ENCODE measurements at places on chromosomes 12 and 14.

- DNase-seq = no peak
Observed at GRCh38 chr12:11706509-11707379, 57.3 kb downstream of the ETV6 start.

DNA sequence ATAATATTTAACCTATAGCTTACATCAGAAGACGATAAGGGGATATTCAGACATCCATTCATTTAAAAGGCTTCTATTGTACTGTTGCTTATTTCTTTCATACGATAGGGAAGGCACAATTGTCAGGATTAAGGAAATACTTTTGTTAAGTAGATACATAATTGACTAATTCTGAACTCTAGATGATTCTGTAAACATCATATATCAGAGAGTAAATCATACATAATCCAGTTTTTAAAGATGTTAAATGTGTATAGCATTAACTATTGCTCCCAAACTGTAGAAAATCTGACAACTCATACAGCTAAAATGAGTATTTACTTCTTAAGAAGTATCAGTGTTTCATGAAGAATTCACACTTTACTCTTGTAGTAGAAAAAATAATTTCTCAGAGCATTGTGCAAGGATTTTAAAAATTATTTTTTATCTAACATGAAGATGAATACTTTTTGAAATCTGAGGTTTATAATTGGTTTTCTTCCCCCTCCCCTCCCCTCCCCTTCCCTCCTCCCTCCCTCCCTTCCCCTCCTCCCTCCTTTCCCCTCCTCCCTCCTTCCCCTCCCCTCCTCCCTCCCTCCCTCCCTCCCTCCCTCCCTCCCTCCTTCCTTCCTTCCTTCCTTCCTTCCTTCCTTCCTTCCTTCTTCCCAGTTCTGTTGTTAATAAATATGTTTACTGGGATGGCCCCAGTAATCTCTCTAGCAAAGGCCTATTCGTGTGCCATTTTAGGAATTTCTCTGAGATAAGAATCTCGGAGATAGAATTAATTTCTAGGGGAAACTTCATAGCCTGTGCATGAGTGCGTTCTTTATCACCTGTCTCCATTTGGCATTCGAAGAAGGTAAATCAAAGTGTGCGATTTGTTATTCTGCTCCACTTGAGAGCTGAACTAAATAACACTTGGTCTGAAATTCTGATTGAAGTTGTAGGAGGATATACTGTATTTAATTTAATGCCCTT lies 2.3 kb downstream of the NPAS3 start:
- no peak for DNase-seq

GRCh38 chr12:51383269-51383905 lies 7.8 kb downstream of the GALNT6 start:
- DNase-seq = no peak

DNA sequence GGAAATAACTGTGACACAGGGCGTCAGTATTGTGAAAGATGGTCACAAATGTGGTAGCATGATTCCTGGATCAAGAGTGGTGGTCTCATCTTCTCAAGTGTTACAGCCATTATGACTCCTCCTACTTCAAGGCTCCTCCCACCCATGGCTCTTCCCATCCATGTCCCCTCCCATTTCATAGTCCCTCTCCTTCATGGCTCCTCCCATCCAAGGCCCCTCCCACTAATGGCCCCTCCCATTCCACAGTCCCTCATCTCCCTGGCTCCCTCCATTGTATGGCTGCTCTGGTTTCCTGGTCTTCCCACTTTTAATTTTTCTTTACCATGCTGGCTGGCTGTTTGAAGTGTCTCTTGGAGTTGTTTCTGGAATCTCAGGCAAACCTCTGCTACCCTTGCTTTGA lies 1375.2 kb upstream of the TMEM132C start:
- DNase-seq = no peak

DNA sequence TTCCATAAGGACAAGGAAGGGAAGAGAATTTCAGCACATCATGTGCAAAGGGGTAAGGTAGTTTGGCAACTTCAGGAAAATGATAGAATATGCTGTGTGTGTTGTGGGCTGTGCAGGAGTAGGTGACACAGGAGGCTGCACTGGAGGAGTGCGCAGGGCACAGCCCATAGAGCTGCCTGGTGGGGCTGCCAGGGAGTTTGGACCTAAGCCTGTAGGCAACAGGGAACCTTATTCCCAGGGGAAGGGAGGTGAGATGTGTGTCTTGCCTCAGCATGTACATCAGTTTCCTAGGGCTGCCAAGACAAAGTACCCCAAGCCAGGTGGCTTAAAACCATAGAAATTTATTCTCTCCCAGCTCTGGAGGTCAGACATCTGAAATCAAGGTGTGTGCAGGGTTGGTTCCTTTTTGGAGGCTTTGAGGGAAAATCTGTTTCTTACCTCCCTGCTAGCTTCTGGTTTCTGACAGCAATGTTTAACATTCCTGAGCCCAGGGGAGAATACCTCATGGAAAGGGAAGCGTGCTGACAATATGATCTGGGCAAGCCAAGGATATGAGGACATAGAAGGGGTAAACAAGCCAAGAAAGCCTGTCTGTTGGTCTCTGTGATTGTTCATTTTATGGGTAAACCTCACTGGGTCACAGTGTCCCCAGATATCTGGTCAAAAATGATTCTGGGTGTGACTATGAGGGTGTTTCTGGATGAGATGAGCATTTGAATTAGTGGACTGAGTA lies 174.0 kb upstream of the NTF3 start:
- no peak for DNase-seq

GRCh38 chr12:50742776-50743175 lies 21.1 kb upstream of the ATF1 start:
- DNase-seq = no peak

- DNase-seq = no peak
Observed at GRCh38 chr14:63296060-63296563, 22.6 kb downstream of the GPHB5 start.

DNA sequence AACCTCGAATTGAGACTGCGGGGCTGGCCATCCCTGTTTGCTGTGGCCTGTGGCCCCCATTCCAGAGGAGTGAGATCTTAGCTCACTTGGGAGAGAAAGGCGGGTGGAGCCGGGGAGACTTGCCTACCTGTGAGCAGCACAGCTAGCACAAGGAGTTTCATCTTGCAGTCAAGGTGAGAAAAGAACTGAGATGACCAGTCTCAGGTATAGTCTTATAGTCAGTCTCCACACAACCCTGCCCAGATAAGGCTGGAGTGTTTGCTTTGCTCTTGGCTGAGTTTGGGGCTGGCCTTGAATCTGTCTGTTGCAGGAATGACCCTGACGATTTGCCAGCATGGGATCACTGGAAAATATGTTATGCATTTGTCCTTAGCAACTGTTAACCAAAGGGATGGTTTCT lies at the start of gene PLA2G1B:
Gene PLA2G1B (minus strand): TSS at position 187 of the 400 bp plus-strand sequence. CDS start 26 bp downstream, at position 161.
- no peak for DNase-seq

DNA sequence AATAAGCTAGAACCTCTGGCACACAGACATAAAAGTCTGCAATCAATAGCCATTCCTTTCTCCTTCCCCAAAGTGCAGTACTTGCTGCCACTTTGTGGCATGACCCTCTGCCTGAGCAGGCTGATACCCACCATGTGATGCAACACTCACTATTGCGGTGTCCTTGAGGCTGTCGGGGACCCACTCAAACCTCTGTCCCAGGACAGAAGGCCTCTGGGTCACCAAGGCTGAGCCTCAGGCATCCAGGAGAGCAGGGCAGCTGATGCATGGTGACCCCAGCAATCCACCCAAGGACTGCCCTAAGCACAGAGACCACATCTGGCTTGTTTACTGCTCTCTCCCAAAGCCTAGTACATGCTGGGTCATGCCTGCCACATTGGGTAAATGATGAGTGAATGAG lies 114.2 kb downstream of the DPF3 start:
- no peak for DNase-seq

DNA sequence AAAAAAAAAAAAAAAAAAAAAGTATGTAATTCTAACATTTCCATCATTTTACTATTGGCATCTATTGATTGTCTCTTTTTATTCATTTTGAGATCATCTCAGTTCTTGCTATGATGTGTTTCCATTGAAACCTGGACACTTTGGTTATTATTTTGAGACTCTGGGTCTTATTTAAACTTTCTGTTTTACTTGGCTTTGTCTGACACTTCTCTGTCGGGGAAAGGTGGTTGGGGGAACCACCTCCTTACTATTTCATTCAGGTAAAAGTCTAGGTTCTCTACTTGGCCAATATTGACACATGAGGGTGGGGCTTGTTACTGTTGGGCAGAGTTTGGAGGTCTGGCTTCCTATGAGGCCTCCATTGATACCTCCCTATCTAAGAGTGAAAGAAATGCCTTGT lies 228.0 kb downstream of the NRXN3 start:
- no peak for DNase-seq

GRCh38 chr12:75633789-75634188 lies 122.4 kb upstream of the KRR1 start:
- DNase-seq = no peak

DNA sequence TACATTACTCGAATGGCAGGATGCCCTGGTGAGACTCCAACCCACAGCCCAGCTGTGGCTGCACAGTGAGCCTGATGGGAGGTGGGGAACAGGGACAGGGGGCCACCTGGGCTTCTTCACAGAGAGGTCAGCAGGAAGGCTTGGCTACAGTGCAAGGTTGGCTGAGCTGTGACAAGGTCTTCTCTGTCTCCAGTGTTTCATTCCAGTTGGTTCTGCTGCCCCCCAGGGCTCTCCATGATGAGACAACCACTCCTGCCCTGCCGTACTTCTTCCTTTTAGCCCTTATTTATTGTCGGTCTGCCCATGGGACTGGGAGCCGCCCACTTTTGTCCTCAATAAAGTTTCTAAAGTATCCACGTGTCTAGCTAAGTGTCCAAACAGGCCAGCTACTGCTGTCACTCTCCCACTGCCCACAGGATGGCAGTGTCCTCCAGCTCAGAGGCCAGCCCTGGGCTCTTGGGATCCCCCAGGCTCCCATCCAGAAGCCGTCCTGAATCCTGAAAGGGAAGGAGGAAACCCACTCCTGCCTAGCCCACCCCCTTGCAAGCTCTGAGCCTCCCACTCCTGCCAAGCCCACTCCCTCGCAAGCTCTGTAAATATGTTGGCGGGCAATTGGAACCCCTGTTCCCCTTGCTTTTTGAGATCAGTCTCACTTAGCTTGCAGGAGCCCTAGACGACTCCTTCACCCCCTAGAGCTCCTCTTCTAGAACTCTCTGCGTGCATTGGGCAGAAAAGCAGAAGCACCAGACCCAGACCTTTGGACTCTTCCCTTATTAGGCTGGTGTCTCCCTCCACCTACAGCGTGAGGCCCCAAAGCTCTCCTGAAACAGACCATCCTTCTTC lies 5.4 kb downstream of the C1QL4 start:
- no peak for DNase-seq

DNA sequence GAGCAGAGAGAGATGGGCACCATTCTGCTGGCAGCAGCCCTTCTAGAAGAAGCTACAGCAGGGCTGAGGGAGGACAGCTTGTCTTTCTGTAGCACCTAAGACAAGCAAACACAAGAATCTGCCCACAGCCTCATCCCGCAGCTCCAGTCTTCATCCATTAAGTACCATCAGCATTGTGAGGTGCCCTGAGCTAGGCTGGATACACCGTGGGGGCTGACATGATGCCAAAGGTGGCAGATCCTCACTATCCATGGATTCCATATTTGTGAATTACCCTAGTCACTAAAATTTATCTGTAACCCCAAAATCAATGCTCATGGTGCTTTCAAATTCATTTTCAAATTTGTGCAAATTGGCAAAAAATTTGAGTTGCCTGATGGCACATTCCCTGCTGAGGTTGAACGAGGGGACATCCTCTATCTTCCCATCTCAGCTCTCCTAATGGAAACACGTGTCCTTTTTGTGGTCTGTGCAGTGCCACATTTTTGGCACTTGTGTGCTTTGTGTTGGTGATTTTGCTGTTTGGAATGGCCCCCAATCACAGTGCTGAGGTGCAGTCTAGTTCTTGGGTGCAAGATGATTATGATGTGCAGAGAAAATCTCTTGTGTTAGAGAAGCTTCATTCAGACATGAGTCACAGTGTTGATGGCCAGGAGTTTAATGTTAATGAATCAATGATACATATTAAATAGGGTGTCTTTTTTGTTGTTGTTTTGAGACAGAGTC lies 7.0 kb downstream of the PITPNM2 start:
- no peak for DNase-seq

- no peak for DNase-seq
Observed at GRCh38 chr14:54756656-54757392, 145.8 kb downstream of the GCH1 start.

DNA sequence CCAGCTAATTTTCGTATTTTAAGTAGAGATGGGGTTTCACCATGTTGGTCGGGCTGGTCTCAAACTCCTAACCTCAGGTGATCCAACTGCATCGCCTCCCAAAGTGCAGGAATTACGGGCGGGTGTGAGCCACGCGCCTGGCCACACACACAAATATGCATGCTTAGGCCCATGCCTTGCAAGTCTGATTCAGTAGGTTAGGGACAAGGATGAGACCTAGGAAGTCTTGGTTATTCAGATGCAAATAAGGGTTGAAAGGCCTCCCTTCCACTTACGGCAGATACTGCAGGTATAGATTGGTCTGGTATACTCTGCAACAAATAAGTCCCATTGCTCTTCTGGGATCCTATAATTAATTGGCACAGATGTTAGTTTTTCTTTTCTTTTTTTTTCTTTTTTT lies 32.9 kb downstream of the TXNRD1 start:
- no peak for DNase-seq

DNA sequence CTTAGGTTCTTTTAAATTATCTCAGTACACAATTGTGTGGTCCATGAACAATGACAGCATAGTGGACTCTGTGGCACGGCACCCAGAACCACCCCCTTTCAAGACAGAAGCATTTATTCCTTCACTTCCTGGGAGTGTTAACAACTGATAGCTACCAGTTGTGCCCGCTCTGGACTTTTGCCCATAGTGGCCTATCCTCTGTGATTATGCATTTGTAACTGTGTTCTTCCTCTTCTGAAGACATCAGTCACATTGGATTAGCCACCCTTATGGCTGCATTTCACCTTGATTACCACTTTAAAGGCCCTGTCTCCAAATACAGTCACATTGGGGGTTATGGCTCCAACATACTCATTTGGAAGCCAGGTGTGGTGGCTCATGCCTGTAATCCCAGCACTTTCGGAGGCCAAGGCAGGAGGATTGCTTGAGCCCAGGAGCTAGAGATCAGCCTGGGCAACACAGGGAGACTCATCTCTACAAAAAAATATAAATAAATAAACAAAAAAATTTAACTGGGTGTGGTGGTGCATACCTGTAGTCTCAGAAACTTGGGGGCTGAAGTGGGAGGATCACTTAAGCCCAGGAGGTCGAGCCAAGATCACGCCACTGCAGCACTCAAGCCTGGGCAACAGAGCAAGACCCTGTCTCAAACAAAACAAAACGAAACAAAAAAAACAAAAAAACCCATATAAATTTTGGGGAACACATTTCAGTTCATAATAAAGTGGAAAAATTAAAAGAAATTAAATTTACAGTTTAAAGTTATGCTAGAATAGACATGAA lies 27.6 kb upstream of the PHC1 start:
- no peak for DNase-seq

DNA sequence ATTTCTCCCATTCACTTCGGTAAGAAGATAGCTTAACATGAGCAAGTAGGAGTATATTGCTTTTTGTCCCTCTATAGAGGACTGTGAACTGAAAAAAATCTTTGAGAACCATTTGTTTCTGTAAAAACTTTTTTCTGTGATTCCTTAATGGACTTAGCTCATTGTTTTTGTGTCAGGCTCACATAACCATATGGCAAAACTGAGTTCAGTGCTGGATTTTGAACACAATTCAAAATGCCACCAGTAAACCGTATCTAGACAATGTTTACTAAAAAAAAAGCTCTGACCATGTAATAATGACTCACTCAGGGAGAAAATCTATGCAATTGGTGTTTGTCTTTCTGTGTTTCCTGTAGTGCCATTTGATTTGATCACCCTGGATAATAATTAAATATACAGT lies 5.2 kb downstream of the TRHDE start:
- DNase-seq = no peak

All from activated CD4-positive, CD25-positive, alpha-beta regulatory T cell (primary cell).